Hepatic stellate cell (primary cell): ENCODE measurements at places on chromosomes 3 and 15.

DNA sequence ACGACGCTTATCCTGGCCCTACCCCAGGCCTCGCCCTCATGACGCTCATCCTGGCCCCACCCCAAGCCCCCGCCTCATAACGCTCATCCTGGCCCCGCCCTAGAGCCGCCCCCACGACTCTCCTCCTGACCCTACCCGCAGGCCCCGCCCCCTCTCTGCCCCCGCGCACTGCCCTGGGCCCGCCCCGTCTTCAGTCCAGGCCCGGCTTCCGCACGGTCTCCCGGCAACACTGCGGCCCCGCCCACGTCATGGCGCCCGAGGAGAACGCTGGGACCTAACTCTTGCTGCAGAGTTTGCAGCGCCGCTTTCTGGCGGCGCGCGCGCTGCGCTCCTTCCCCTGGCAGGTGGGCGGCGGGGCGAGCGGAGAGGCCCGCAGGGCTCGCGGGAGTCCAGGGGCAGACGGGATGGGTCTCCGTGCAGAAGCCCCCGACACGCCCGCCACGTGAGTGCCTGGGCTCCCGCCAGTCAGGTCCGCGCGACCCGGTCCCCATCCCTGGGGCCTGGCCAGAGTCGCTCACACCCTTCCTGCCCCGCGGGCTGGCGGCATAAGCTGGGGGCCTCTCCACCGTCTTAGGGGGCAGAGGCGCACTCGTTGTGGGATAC lies 52.5 kb upstream of the ROPN1B start:
- peak; percentile 82 for DNase-seq

- no peak for DNase-seq
These were observed 1.9 kb downstream of the PCLAF start for GRCh38 chr15:64379216-64379960.

GRCh38 chr3:152622811-152623167 lies 212.1 kb upstream of the P2RY1 start:
- DNase-seq, result no peak

DNA sequence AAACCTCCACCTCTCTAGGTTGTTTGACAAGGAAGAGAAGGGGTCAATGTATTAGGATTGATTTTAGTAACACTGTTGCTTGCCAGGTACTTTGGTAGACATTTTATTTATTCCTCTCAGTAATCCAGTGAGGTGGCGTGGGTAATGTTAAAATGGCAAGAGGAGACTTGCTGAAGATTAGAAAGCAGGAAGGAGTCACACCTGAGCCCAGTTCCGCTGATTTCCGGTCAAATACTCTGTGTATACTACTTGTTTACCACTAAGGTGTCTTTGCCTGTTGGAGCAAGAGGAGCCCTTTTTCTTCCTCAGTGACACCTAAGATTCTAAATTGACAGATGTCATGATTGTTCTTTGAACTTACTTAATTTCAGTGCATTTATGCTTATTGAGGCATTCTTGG lies 1.7 kb downstream of the OXNAD1 start:
- no peak for DNase-seq

DNA sequence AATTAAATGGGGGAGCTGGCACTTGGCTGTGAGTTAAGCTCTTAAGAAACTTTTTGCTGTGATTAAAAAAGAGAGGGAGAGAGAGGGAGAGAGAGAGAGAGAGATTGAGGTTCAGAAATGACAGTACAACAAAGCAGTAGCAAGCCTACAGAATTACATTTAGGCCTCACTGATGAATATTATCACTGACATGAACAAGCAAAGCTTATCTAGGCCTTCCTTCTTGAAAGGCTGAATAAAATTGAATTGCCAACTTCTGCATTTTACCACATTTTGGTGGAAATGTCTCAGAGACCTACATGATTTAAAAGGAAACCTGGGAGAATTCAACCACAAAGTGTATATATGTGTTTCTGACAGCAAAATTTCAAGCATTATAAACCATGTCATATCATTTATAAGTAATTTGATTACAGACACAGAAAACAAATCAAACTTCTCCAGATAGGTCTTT lies 530.8 kb downstream of the SOX2 start:
- no peak for DNase-seq

- peak; percentile 11 for DNase-seq
These were observed 485.2 kb upstream of the ROBO2 start for GRCh38 chr3:76554707-76555106.

GRCh38 chr3:71146673-71147072 lies 436.9 kb downstream of the FOXP1 start:
- DNase-seq, result no peak

DNA sequence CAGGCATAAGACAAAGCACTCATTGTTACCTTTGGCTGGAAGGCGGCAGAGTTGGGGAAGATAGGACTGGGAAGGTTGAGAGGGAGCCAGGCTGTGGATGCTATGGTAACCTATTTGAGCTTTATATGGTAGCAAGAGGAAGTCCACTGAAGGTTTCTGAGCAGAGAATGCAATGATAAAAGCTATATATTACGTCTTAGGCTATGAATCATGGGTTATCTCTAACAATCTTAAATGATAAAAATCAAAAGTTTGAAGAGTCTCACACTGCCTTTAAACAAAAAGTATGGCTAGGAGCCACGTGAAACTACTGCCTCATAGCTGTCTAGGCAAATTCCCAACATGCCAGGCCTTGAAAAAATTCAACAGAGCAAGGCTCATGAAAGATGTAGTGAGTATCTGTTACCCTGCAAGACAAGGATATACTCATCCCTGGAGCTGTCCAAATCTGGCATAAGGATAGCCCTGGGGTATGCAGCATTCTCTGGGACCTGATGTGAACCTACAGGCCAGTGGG lies 4.1 kb downstream of the P3H2 start:
- peak; percentile 38 for DNase-seq

DNA sequence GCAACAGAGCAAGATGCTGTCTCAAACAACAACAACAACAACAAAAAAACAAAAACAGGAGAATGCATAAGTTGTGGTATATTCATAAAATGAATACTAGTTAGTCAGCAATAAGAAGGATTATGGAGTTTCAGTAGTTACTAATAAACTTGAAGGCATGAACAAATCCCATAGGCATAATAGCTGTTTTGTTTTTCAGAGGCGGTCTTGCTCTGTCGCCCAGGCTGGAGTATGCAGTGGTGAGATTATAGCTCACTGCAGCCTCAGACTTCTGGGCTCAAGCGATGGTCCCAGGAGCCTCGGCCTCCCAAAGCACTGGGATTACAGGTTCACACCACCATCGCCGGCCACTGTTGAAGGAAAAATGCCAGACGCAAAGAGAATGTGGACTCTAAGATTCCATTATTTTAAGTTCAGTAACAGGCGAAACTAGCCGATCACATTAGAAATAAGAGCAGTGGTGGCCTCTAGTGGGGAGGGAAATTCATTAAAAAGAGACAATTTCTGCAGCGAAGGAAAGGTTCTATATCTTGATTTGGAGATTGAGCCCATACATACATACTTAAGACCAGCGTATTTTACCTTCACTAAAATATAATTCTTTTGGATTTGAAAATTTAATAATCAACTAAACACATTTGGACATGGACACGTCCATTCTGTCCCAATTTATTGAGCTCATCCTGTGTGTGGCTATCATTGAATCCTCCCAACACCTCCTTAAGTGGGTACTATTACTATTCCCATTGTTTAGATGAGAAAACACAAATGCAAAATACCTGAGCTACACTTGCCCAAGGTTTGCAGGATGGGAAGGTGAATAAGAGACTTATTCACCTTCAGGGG lies 27.4 kb upstream of the HDAC11 start:
- peak; percentile 50 for DNase-seq

DNA sequence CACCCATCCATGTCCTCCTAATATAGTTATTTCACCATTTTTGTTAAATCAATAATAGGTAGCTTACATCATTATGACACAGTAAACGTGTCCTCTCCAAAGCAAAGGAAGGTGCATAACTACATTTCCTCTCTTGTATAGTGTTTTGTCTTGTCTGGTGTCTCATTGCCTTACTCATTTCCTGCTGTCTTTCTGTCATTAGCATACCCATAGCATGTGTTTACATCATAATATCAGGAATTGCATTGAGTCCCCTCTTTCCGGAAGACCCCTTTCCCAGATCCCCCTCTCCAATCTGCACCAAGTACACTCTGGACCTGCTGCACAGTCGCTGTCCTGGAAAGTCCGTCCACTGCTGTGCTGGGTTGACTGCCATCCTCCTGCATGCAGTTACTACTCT lies 47.9 kb downstream of the SOX14 start:
- no peak for DNase-seq

DNA sequence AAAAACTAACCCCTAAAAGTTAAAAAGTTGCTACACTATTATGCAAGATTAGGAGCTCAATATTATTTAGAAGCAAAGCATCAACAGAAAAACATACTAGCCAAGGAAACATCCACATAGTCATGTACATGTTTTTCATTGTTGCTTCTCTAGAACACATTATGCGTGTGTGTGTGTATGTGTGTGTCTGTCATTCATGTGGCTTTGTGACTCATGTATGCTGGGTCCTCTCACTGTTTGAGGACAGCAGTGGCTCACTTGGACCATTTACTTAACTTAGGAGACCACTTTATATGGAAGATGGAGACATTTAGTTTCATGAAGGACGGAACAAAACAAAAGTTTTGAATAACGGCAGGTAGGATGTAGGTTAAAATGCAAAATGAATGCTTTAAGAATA lies 219.4 kb upstream of the THBS1 start:
- no peak for DNase-seq

DNA sequence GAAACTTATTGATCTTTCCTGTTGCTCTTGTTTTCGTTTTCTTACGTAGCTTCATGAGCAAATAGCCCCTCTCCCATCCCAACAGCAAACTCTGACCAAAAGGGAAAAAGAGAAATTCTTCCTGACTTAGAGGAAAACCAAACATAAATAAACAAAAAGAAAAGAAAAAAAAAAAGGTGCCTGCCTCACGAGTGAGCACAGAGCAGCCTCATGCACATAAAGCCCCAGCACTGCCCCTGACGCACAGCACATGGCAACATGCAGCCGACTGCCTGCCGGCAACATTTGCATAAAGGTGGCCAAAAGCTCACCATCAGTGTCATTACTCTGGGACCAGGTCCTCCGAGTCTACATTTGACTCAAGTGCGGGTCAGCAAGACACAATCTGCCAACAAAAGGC lies 6.4 kb downstream of the POC1A start:
- no peak for DNase-seq

GRCh38 chr15:47587940-47588802 lies 129.1 kb upstream of the SEMA6D start:
- no peak for DNase-seq

DNA sequence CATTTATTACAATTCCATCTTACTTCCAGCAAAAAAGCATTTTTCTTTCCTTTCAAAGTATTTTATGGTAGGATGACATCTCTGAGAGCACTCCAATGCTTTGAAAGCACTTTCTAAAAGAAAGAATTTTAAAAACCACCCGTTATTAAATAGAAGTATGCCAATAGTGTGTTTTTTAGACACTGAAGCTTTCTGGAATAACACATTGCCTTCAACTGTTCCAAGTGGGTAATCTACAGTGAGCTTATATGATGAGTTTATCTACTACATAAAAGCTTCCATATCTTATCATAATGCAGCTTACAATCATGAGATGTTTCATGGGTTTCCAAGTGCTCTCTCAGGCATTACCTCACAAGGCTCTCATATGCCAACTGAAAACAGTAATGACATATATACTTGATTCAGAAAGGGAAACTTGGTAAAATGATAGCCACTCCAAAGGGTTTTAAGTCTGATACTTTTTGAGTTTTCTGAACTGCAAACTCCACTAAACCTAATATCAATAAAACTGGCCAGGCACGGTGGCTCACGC lies 14.1 kb downstream of the CMTM6 start:
- DNase-seq, result no peak

- DNase-seq, result no peak
These were observed 25.6 kb downstream of the IQCB1 start for GRCh38 chr3:121809249-121809648.

DNA sequence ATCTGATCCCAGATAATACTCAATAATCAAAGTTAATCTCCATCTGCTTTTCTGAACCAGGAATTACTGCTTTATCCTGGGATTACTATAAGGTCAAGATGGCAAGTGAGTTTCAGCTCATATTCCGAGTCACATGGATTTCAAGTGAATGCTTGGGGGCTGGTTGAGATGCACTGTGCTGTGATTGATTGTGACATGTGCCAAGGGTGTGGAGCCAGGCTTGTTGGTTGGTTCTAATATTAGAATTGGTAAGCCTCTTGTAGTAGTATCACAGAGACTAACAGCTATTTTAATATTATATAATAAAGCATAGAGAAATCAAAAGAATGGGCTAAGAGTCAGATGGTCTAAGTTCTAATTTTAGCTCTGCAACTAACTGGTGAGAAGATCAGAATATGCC lies 74.2 kb upstream of the ICE2 start:
- DNase-seq, result no peak

DNA sequence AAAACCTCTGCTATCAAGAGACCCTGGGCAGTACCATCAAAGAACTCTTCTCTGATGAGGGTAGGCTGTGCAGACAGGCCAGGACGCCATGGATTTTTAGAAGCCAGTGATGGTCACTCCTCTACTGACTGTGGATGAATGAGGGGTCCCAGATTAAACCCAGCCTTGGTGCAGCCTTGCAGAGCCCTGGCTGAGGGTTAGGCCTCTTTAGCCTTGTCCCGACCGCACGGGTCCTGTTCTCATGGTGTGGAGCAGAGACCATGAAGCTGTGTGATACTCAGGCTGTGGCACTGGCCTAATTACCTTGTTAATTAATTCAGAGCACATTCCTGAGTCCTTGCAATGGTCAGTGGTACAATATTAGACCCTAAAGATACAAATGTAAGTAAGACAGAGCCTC lies 71.7 kb downstream of the FBN1 start:
- no peak for DNase-seq

GRCh38 chr3:148512648-148513047 lies 185.1 kb upstream of the AGTR1 start:
- DNase-seq, result no peak

- no peak for DNase-seq
These were observed 2.0 kb downstream of the RSRC1 start for GRCh38 chr3:158111861-158112260.

DNA sequence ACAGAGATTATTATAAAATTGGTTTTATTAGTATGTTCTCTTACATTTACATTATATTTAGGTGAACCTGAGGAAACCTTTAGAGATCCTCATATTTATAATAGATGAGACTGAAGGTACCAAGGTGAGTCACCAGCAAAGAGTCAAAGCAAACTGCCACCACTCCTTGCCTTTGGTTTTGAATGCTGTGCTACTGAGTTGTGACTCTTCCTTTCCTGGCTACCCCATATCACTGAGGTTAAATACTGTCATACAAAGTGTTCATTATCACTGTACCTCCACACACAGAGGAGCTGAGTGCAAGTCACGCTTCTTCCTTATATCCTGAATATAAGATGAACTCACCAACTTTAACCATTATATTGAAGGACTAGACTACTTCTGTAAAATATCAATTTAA lies 168.2 kb downstream of the CBLB start:
- no peak for DNase-seq

- DNase-seq, result no peak
These were observed 20.3 kb downstream of the SIAH2 start for GRCh38 chr3:150742679-150743078.

GRCh38 chr3:42696356-42697288 lies 6.0 kb downstream of the HHATL start:
- no peak for DNase-seq
